ENCODE measurements at places on chromosomes 1 and 21. TPM values are rescaled to one million over a fixed set of nuclear protein-coding genes. Genes with fewer than 3 reads are reported as not detected.
A peak's percentile ranks its signal among the peaks of the same experiment; 100 is the strongest.

The COP1 gene
- 43.3 TPM for total RNA-seq

The VTCN1 gene
- total RNA-seq = not detected

The OR6N1 gene
- not detected for total RNA-seq

The PCAT6 gene
- total RNA-seq = not detected

The CYP4A11 gene
- total RNA-seq = not detected

The GNAT2 gene
- total RNA-seq = not detected

DNA sequence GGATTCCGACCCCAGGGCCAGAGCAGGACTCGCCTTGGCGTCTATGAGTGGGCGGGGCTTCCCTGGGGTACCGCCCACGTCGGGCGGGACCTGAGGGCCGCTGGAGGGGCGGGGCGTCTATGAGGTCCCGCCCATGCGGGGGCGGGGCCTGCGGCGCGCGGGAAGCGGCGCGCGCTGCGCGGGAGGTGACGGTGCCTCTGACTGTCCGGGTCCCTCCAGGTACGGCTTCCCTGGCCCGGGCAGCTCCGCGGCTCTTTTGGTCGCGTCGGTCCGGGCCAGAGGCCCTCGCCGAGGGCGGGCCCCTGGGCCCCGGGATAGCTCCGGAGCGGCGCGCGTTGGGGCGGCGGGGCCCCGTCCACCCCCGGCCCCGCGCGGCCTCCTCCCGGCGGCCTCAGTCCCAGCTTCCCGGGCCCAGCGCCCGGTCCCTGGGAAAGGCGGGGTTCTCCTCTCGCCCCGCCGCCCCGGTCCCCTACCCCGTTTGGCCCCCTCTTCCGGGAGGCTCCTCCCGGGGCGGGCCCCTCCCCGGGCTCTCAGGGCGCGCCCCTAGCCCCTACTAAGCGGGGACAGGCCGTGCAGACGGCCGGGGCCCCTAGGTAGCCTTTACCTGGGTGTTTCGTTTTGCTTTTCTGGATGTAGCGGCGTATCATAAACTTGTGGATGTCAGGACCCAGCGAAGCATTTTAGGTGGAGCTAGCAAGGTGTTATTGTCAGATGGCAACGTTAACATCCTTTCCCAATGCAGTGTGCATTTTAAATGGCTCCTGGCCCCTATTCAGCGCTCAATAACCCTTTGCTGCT is at the start of gene CHAF1B:
CHAF1B (plus strand) TSS at position 160 of the 798 bp plus-strand sequence. CDS start 745 bp downstream, outside the sequence.
- DNase-seq = peak; percentile 91
- peak within 1 kb of the TSS; percentile 84 for H3K4me3 ChIP-seq
- H3K4me1 ChIP-seq = peaks cover 5% of the 10 kb centered on the region
- no peak within 1 kb of the TSS for H3K27ac ChIP-seq
- no peaks in the 10 kb centered on the region for H3K36me3 ChIP-seq

DNA sequence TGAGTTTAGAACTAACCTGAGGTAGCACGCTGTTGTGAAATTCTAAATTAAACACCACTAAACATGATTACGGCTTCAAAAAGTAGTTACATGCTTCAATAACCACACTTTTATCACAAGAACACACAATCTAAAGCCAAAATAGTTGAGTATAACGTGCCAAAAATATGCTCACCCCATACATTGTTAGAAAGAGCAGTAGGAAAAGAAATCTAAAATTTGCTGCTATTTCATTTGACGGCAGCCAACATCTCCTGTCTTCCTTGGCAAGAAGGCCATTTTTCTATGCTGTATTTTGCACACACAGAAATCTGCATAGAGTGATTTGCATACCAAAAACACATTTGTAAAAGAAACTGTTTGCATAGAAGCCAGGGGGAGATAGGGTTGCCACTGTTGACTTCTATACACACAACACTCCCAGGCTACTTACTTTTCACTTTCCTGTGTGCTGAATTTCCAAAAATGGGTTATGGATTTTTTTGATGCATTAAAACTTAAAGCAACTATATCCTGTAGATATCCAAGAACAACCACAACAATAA is 42.9 kb upstream of the DMRTB1 start:
- DNase-seq = no peak
- H3K27me3 ChIP-seq = peaks cover 55% of the 10 kb centered on the region
- H3K4me3 ChIP-seq = no peak overlapping the region
- no peak overlapping the region for H3K27ac ChIP-seq

DNA sequence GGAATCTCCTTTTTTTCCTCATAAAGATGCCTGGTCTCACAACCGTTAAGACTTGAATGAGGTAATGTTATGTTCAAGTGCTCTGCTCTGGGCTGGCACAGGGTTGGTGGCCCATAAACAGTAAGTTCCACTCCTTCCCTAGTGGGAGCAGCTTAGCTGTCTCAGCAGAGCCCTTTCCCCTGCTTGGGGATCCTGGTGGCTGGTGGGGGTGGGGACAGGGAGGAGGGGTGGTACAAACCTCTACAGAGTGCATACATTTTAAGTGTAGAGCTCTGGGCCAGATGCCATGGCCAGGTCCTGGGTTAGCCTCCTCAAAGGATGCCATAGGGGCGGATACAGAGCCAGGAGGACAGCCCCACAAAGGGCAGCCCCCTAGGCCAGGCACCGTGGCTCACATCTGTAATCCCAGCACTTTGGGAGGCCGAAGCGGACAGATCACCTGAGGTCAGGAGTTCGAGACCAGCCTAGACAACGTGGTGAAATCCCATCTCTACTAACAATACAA is 20.7 kb upstream of the PADI1 start:
- H3K27me3 ChIP-seq = no peaks in the 10 kb centered on the region
- no peaks in the 10 kb centered on the region for H3K36me3 ChIP-seq
- no peak overlapping the region for H3K27ac ChIP-seq
- H3K4me3 ChIP-seq = no peak overlapping the region
- H3K4me1 ChIP-seq = peaks cover 4% of the 10 kb centered on the region
- no peak for DNase-seq

DNA sequence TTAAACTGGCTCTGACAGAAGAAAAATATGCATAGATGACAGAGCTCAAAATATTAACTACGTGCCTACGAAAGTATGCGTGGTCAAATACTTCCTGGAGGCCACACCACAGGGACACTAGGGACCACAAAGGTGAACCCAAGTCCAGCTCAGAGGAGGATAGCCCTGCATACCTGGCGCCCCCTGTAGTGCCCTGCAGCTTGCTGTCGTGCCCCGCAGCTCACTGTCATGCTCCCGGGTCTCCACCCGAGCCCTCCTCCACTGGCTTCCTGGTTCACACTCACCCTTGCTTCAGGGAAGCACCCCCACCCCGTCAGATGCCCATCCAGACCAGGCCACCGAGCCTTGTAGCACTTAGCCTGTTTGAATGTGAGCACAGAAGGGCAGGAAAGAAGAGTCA is 16.7 kb upstream of the NADK start:
- H3K27me3 ChIP-seq = no peaks in the 10 kb centered on the region
- peaks cover 38% of the 10 kb centered on the region for H3K36me3 ChIP-seq
- H3K4me1 ChIP-seq = no peaks in the 10 kb centered on the region
- H3K27ac ChIP-seq = no peak overlapping the region
- H3K4me3 ChIP-seq = no peak overlapping the region
- DNase-seq = no peak

DNA sequence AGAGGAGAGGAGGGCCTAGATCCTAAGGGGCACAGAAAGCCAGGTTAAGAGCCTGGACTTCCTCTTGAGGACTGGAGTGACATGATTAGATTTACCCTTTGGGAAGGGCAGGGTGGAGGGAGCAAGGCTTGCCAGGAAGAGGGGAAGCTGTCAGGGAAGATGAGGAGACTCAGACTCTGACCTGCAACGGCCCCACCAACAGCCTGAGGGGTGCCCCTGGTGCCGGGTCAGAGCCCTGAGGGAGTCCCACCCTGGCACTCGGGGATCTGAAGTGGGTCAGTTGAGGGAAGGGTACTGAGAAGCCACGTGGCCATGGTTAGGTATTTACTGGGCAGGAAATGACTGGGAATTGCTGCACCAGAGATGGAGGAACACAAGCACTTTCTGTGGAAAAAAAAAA is 9.8 kb downstream of the ECE1 start:
- no peak overlapping the region for H3K4me3 ChIP-seq
- H3K36me3 ChIP-seq = peaks cover 8% of the 10 kb centered on the region
- peak overlapping the region; percentile 81 for H3K27ac ChIP-seq
- H3K27me3 ChIP-seq = no peaks in the 10 kb centered on the region
- DNase-seq = no peak

- H3K27me3 ChIP-seq = peaks cover 19% of the 10 kb centered on the region
- no peak overlapping the region for H3K27ac ChIP-seq
- H3K36me3 ChIP-seq = no peaks in the 10 kb centered on the region
Observed at GRCh38 chr1:48079096-48079495, 81.9 kb upstream of the TRABD2B start.

GRCh38 chr1:59261537-59261936 is 35.4 kb upstream of the FGGY start:
- no peaks in the 10 kb centered on the region for H3K27me3 ChIP-seq
- H3K4me3 ChIP-seq = no peak overlapping the region
- H3K27ac ChIP-seq = no peak overlapping the region
- H3K4me1 ChIP-seq = no peaks in the 10 kb centered on the region
- no peak for DNase-seq
- H3K36me3 ChIP-seq = no peaks in the 10 kb centered on the region

GRCh38 chr1:228939001-228939691 is 203.9 kb downstream of the RHOU start:
- H3K4me3 ChIP-seq = no peak overlapping the region
- no peaks in the 10 kb centered on the region for H3K27me3 ChIP-seq
- no peaks in the 10 kb centered on the region for H3K36me3 ChIP-seq
- H3K4me1 ChIP-seq = no peaks in the 10 kb centered on the region
- no peak for DNase-seq

DNA sequence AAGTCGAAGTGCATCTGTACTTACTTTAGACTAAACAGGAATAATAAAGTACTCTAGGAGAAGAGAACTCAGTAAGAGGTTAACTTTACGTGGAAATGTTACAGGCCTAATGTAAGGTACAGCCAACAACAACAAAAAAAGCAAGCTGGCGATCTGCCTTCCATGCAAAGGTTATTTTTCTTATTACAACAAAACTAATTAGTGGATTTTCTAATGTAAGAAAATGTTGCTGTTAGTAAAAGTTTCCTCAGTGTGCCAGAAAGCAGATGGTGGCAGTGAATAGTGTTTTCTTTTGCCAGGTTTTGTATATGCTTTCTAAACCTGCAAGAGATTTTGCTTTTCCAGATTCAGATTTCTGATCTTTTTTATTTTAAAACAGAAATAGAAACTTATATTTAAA is 179.2 kb downstream of the NFIA start:
- H3K36me3 ChIP-seq = no peaks in the 10 kb centered on the region
- H3K4me1 ChIP-seq = no peaks in the 10 kb centered on the region
- no peaks in the 10 kb centered on the region for H3K27me3 ChIP-seq
- no peak overlapping the region for H3K27ac ChIP-seq

DNA sequence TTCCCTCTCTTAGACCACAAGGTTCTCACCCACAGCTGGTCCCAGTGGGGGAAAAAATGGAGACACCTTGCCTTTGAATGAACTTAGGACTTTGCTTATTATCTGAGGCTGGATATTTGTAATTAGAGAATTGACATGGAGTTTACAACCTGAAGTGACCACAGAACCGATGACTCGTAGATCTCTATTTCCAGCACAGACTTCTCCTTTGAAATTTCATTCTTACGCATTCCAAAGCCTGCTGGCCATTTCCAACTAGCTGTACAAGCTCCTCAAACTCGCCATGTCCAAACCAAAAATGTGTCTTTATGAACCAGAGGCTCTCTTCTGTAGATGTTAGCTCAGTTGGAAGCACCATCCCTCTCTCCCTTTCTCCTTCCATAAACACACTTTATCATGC is 12.0 kb downstream of the RAB7B start:
- no peaks in the 10 kb centered on the region for H3K36me3 ChIP-seq
- H3K27me3 ChIP-seq = no peaks in the 10 kb centered on the region
- no peak overlapping the region for H3K27ac ChIP-seq
- 0 out of 2 replicates have a peak, but pooled peaks cover 7% of the 10 kb centered on the region for H3K4me1 ChIP-seq

DNA sequence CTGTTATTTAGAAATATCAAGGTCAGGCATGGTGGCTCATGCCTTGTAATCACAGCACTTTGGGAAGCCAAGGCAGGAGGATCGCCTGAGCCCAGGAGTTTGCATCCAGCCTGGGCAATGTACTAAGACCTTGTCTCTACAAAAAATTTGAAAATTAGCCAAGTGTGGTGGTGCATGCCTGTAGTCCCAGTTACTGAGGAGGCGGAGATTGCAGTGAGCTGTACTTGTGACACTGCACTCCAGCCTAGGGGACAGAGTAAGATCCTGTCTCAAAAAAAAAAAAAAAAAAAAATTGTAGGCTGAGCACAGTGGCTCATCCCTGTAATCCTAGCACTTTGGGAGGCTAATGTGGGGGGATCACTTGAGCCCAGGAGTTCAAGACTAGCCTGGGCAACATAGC is 45.3 kb downstream of the PIK3CD start:
- no peak for DNase-seq
- H3K36me3 ChIP-seq = no peaks in the 10 kb centered on the region
- no peaks in the 10 kb centered on the region for H3K27me3 ChIP-seq
- H3K4me3 ChIP-seq = no peak overlapping the region
- no peak overlapping the region for H3K27ac ChIP-seq

DNA sequence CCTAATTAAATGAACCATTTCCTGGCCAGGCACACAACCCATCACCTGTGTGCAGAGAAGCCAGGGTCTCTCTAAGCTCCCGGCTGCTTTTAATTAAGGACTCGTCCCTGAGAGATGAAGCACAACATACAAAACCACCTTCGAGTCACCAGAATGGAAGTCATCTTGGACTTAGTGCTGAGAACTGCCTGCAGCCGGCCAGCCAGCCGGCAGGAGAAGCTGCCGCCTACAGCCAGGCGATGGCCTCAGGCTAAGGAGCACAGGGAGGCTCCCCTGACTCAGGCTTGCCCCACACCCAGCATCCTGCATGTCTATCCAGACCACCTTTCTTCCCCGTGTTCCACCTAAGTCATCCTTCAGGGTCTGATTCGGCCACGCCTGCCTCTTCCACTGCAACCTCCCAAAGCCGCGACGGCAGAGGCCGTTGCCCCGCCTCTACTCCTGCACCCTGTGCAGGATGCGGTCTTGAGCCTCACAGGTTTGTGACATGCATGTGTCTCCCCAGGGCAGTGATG is 83.6 kb downstream of the SLC66A1 start:
- H3K27ac ChIP-seq = peak overlapping the region; percentile 97
- peak; percentile 97 for DNase-seq
- no peaks in the 10 kb centered on the region for H3K36me3 ChIP-seq
- 0 out of 2 replicates have a peak overlapping the region, but pooled peaks have one; percentile 9 for H3K4me3 ChIP-seq
- peaks cover 65% of the 10 kb centered on the region for H3K4me1 ChIP-seq
- no peaks in the 10 kb centered on the region for H3K27me3 ChIP-seq

DNA sequence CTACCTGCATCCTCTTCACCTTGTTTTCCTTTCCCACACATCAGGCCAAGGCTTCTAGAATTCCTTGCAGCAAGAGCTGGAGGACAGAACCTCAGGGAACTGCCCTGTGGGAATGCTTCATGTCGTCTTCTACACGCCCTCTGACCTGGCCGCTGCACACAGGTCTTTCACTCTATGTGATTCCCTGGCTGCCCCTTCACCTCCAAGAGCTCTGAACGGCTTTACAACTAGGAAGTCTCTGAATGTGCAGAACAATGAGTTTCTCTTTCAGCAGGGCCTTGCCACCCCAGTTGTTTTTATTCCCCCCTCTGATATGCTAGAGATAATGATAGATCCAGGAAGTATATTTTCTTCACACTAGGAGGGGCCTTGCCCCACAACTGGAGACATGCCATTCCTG is 142.6 kb downstream of the CLIC6 start:
- no peak overlapping the region for H3K4me3 ChIP-seq
- H3K27me3 ChIP-seq = no peaks in the 10 kb centered on the region
- no peak for DNase-seq
- H3K36me3 ChIP-seq = peaks cover 26% of the 10 kb centered on the region
- peaks cover 86% of the 10 kb centered on the region for H3K4me1 ChIP-seq

Data from GM23248 (cell line).